Stimulated activated CD8-positive, alpha-beta memory T cell treated with anti-CD3 and anti-CD28 coated beads, Interleukin-4, amount 100 ng/mL, for 4 hours (primary cell): ENCODE measurements at places on chromosomes 5 and 9.

DNA sequence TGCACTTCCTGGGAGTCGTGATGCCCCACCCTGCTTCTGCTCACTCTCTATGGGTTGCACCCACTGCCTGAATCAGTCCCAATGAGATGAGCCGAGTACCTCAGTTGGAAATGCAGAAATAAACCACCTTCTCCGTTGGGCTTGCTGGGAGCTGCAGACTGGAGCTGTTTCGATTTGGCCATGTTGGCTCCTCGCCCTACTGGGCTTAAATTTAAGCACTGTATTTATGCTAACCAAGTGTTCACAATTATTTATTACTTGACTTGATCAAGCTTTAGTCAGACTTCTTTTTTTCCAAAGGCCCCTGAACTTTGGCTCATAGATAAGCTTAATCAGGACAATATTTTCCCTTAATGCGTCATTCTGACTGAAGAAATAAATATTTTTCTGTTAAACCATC lies 1072.4 kb upstream of the CDH9 start:
- no peak for DNase-seq

DNA sequence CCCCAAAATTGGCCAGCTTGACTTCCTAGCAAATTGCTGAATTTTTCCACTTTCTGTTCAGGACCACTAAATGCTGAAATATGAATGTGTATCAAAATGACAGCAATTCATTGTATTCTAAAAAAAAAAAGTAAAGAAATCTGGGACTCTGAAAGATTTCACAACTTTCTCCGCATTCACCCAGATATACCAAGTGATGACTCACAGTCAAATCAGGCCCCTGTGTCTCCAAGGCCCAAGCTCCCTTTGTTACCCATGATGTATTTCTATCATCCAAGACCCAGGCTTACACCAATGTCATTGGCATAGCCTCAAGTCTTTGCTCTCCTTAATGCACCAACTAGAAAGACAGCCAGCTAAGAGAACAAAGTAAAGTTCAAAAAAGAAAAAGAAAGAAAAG lies 493.9 kb downstream of the NTRK2 start:
- no peak for DNase-seq

- DNase-seq: no peak
Measured at GRCh38 chr9:4235871-4236804, 63.7 kb downstream of the GLIS3 start.

DNA sequence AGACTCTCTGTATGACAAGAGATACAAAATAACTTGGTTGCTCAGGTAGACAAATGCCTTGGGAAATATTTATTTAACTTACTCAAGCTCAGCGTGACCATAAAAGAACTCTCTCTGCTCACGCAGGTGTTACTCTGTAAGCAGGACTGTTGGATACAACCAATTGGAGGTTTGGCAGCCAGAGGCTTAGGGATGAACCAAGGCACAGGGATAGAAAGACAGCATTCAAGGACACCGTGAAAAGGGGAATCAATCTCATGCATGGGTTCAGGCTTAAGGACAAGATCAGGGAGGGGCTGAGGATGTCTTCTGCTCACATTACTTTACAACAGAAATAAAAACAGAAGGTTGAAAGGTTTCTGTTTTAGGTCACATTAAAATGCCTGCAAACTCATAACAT lies 389.0 kb upstream of the BRINP1 start:
- DNase-seq: no peak

DNA sequence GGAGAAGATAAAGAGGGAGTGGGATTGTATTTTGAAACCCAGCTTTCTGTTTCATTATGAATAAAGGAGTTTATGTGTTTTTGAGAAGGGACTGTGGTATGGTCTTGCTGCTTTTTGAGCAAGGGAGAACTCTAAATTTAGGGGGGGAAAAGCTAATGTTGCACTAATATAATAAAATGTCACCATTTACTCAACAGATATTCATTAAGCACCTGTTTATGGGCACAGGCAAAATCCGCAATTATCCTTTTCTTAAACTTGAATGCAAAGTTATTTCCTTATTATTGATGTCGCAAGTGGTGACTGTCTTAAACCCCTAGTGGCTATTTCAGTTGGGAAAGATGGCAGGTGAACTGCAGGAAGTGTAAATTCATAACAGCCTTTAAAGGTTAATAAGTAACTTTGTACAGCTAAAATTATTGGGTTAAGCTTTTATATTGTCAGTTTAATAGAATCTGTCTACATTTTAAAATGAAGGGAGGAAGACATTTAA lies 1.5 kb downstream of the CDC42SE2 start:
- no peak for DNase-seq

DNA sequence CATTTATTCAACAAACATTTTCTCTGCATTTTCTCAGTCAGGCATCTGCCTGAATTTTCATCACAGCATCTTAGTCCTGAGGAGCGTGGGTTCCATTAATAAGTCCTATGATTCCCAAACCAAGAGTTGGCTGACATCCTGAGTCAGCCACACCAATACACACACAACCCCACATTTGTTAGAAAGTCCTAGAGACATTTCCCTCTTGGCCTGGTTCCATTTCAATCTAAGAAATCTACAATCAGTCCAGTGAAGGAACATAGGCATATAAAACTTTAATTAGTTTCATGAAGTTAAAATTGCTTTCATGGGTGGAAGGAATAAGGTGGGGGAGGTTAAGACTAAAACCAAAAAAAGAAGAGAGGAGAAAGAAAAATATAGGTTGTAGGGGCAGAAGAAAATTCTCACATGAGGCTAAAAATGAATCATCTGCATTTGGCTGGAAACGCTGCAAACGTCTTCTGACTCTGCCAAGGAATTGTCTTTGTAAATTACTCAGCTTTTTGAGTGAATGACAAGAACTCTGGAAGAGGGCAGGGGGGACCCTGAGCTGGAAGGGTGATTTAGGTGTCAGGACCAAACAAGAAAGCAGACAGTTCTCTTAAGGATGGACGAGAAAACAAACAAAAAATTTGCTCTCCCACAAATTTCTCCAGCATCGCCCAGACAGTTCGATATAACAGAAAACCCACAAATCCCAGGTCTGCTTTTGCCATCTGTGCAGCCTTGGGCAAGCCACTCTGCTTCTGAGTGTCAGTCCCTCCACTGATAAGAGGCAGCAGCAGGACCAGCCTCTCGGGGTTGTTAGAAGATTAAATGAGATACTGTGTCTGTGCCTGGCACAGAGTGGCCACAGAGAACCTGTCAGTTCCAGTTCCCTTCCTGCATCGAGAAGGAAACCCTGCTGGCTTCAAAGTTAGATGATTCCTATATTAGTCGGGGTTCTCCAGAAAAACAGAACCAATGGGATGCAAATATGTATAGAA lies 289.7 kb downstream of the CDK5RAP2 start:
- no peak for DNase-seq

GRCh38 chr5:109199289-109199688 lies 210.5 kb downstream of the PJA2 start:
- no peak for DNase-seq

DNA sequence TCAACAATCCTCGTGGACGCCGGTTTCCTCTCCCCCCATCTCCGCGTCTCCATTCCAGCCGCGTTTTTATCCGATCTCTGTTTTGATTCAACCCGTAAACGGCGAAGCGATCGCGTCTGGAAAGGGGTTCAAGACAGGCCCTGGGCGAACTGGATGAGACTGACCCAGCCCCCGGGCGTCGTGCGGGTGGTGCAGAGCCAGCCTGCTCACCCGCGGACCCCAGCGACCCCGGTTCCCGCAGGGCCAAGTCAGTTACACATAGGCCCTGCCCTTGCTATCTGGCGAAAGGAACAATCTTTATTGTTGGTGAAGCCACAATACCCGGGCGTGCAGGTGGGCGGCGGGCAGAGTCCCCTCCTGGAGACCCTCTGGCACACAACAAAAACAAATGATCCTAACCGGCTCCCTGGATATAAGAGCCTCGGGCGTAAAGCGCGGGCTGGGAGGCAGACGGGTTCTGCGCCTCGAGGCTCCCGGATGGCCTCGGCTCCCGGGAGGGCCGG lies 1.8 kb downstream of the TLX3 start:
- no peak for DNase-seq

GRCh38 chr5:122761115-122761514 lies 13.8 kb upstream of the SNX2 start:
- DNase-seq: no peak

DNA sequence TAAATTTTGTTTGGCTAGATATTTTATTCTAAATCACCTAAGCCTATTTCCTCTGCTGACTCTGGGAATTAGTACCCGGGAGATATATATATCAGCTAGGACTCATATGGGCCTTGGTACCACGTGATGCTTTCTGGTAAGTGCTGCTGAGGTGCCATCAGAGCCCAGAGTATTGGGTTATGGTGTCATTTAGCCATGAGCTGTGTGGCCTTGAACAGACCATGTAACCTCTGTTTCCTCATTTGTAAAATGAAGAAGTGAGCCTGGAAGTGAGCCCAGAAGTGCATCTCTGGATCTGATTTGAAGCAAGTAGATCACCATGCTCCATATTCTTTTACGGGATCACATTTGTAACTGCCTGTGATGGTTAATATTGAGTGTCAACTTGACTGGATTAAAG lies 126.1 kb downstream of the GPBP1 start:
- no peak for DNase-seq

DNA sequence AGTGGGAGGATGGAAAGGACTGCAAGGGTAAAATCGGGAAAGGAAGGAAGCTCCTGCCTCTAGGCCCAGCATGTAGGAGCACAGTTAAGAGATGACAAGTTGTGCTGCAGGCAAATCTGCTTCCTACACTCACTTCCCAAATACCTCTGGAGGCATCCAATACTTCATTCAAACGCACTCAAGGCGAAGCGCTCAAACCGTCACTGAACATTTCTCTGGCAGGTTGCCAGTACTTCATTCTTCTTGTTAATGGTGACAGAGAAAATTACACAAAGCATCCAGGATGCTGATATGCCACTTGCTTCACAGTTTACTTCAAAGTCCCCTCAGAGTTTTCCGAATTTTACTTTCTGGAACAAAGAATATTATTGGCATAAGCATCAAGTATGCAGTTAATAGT lies 59.8 kb downstream of the NREP start:
- DNase-seq: no peak

- no peak for DNase-seq
Measured at GRCh38 chr5:156477196-156477595, 150.2 kb downstream of the SGCD start.

DNA sequence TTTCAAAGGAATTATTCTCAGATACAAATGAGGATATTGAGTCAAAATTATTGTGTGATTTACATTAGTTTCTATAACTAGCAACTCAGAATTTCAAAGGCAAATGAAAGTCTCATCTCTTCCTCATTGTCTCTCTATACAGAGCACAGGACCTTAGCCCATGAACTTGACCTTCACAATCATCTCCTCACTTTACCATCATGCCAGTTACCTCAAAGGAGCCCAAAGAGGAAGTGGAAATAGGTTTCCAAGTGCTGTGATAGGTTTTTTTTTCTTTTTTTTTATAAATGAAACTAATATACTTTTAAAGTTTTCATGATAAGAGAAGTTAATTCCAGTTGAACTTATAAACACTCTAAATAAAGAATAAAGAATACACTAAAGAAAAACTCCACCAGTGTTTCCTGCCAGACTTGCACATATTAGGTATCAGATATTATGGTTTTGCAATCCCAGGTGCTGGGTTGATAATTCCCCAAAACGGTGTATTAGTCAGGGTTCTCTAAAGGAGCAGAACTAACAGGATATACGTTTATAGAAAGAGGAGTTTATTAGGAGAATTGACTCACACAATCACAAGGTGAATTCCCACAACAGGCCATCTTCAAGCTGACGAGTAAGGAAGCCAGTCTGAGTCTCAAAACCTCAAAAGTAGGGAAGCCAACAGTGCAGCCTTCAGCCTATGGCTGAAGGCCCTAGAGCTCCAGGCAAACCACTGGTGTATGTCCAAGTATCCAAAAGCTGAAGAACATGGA lies 50.1 kb upstream of the ADAMTS16 start:
- DNase-seq: no peak

GRCh38 chr5:102681403-102681983 lies 73.6 kb upstream of the PAM start:
- peak; percentile 29 for DNase-seq

GRCh38 chr5:54793468-54794134 lies 191.8 kb downstream of the ESM1 start:
- no peak for DNase-seq

DNA sequence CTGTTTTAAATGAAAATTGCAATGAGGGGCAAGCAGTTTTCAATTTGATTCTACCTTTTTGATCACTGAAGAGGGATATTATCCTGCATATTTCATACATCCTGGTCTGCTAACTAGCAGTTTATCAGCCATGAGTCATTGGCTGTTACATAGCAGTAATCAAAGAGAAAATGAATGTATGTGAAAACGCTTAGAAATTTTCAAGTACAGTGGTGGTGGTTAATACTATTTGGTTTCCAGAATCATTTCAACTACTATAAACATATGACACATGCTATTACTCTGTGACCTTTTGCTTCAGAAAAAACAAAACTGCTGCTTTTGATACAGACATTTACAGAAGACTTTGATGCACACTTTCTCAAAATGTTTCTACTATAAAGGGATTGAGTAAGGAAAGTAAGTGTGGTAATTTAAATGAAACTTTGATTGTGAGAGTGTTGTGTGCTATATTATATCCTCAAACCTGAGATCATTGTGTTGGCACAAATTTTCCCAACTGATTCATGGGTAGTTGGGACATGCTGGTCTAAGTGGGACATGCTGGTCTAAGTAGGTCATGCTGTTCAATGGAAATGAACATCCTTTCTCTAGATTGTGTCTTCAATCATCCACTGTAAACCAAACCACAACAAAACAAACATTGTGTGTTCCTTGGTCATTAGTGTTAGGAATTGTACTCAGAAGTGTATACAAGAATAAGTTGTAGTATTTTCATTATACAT lies 5.1 kb downstream of the RNF14 start:
- DNase-seq: no peak

DNA sequence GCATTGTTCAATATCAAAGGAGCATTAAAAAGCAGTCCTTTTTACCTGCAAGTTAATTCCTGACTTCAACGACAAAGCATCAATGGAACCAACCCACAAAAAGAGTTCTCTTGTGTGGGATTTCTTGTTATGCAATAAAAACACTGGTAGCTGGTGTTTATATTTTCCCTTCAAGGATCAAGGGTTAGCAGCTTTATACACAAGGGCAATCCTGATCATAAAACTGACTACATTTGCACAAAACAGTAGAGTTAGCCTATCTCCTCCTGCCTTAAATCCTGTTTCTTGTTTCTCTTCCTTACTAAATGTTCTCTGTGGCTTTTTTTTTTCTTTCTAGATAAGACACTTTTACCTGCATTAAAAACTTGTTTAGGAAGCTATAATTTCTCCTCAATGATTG lies 306.4 kb downstream of the SLCO4C1 start:
- DNase-seq: no peak

GRCh38 chr5:153617190-153617589 lies 126.7 kb downstream of the GRIA1 start:
- no peak for DNase-seq

- no peak for DNase-seq
Measured at GRCh38 chr5:159463590-159464321, 133.5 kb upstream of the IL12B start.

- DNase-seq: no peak
Measured at GRCh38 chr9:137199411-137200121, 975 bp downstream of the TPRN start.

GRCh38 chr9:11352612-11353011 lies 739.8 kb upstream of the PTPRD start:
- no peak for DNase-seq
